ENCODE measurements at places on chromosomes 12 and 14.

DNA sequence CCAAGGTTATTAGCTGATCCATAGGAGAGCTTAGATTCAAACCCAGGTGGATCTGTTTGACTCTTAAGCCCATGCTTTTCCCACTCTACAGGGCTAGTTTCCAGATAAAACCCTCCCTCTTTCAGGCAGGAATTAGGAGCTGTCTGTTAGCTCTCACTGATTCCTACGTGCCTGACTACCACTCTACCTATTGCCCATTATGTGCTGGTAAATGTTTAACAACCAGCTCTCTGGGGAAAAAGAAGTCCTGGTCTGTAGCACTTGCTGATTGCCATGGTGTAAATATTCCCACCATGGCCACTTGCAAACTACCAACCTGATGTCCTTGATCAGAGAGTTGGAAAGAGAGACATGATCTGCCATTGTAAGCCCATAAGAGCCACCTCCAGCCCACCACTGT lies 65.5 kb upstream of the BDKRB2 start:
- no peak for DNase-seq

DNA sequence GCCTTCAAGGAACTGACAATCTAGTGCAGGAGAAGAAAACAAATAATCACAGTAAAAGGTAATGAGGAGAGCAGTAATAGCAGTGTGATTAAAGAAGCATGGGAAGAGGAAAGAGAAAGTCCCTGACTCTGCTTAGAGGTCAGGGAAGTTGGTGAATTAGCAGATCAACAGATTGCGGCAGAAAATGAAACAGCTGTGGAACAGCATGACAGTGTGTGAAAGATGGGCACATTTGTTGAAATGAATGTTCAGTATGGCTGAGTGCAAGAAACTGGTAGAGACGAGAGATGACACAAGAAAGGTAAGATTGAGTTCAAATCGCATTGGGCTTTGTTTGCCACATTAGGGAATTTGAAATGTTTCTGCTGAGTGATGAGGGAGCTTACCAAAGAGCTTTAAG lies 63.7 kb upstream of the RASSF8 start:
- DNase-seq: no peak

DNA sequence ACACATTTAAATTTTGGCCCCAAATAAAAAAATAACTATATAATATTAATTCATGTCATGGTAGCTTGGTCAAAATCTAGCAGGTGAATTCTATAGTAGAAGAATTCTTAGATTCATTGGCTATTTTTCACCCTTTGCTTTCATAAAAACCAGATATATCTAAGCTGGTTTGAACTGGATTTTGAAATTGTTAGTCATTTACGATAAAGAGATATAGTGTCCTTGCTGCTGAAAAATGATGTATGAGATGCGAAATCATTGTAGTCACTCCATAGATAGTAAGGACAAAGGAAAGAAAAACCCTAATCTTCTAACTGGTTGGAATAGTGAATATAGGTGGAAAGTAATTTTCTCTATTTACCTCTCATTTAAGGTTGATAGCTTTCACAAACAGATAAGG lies 12.2 kb upstream of the HIF1A start:
- DNase-seq: no peak

- DNase-seq: no peak
These were observed 376.5 kb downstream of the ETNK1 start for GRCh38 chr12:23001487-23001886.

DNA sequence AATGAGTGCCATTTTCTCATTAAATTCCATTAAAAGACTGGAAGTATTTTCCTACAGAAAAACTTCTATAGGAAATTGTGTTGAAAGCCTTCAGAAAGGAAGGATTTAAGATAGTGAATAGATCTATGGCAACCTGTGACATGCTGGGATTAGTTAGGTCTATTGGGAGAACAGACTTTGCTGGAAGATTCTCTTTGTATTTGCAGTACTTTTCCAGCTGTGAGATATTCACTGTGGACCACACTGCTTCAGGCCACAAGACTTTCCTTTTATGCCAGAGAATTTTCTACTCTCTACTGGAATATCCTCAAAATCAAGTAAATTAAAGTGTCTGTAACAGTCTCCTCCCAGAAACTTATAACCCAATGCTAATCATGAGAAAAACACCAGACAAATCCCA lies 136.2 kb downstream of the MYRFL start:
- no peak for DNase-seq

DNA sequence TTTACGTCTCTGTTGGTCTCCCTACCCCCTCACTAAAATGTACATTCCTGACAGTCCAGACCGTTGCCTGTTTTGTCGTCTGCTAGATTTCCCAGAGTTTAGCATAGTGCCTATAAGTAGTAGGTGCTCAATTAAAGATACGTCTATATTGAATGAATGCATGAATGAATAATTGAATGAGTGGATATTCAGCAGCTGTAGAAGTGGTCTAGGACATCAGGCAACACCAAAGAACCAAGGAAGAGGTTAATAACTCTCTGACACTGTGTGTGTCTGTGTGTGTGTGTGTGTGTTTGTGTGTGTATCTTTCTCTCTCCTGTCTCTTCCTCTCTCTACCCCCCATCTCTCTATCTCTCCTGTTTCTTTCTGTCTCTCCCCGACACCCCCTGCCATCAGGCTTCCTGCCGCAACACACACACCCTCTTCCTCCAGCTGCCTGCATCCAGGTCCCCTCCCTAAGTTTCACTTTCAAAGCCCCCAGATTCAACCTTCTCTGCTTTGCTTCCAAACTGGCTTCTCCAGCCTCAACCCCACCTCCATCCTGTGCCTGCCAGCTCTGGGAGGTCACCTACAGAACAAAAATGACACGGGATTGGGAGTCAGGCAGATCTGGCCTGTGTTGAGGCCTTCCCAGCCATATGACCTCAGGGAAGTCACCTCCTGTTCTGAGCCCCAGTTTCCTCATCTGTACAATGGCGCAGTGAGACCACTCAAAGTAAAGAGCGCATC lies 119.9 kb upstream of the NCOR2 start:
- no peak for DNase-seq

GRCh38 chr12:54598970-54599369 lies 10.5 kb upstream of the PPP1R1A start:
- DNase-seq: no peak

- DNase-seq: no peak
These were observed 806.9 kb downstream of the GALC start for GRCh38 chr14:87185961-87186560.

DNA sequence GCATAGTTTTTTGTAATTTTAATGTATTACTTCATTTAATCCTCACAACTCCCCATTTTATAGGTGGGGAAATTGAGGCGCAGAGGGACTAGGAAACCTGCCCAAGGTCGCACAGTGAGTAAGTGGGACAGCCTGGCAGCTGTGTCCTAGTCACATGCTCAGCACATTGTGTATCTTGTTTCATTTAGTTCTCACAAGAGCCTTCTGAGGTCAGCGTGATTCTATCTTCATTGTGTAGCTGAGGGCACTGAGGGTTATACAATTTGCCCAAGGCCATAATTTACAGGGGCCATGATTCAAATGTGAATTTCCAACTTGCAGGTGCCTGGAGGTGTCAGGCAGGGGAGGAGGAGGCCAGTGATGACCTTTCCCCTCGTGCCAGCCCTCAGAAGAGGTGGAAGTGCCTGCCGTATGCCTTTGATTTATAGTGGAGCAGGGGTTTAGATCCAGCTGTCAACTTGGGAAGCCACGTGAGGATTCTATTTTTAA lies 30.3 kb upstream of the SMOC1 start:
- no peak for DNase-seq

DNA sequence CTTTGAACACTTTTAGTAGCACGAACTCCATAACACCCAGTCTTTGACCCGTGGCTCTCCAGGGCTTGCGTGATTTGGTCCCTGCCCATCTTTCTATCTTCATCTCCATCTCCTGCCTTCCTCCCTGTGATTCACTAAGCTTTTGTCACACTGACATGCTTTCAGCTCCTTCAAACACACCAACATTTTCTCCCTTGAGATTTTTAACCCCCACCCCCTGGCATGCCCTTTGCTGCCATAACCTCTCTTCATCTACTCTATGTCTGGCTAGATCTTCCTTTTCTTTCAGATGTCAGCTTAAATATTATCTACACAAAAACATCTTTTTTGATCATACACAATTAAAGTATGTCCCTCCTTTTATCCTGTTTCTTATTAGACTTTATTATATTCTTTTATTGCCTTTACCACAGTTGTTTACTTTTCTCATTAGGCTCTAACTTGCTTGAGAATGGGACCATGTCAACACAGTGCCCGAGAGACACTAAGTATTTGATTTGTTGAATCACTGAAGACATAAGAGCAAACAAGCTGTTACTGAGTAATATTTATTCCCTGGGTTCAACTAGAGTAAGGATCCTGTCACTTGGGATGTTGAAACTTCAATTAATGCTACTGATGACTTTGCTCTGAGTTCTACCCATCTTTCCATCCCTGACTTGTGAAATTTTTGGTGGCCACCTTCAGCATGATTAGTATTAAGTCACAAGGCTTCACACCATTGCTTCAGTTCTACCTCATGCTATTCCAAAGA lies 387.3 kb downstream of the LRIG3 start:
- no peak for DNase-seq

- DNase-seq: no peak
These were observed 39.5 kb downstream of the TESPA1 start for GRCh38 chr12:54945082-54945481.

- DNase-seq: no peak
These were observed 33.7 kb upstream of the CCNT1 start for GRCh38 chr12:48750215-48750614.

Data from stimulated activated CD4-positive, alpha-beta T cell treated with anti-CD3 and anti-CD28 coated beads, Interleukin-15, amount 100 ng/mL, for 24 hours (primary cell).